D721Med (cell line): ENCODE measurements at places on chromosomes 11 and 22.
A peak's percentile ranks its signal among the peaks of the same experiment; 100 is the strongest.

- no peak for DNase-seq
These were observed 7.6 kb upstream of the LMO1 start for GRCh38 chr11:8271106-8271886.

DNA sequence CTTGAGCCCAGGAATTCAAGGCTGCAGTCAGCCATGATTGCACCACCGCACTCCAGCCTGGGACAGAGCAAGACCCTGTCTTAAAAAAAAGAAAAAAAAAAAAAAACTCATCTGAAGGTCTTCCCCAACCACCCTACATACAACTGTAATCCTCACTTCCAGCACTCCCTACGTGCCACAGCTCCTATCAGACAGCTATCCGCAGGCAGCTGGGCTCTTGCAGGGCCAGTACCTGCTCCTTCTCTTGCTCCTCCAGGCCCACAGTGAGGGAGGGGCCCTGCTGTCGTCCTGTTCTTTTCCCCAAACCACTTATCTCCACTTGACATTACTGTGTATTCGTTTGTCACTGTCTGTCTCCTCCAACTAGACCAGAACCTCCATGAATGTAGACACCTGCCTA is 156.1 kb upstream of the NECTIN1 start:
- no peak for DNase-seq

DNA sequence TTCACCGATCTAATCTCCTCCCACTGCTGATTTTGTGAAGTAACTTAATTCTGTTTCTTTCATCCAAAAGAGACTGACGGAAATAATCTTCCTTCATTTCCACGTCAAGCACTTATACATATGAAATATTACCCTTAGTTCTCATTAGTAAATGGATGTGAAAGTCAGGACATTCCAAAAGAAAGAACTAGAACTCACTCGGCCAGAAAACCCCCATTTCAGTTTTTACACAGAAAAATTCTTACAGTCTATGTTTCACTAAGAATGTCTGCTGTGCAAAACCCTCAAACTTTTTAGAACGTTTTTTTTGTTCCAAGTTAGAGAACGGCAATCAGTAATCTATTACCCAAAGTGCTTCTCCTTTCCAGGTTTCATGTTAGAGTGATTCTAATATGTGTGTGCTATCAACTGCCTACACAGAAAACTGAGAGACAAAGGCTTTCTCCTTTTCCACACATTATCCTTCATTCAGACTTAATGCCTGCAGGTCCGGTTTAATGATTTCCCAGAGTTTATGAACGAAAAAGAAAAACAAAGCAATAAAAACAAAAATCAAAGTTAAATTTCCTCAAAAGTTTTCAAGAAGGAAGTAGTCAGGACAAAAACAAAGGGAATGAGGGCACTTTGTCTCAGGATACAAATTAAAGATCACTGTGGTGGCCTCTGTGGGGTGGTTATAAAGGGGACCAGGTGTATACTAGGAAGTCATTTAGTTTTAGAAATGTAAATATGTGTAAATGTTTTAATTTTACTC is 11.3 kb upstream of the SESN3 start:
- no peak for DNase-seq

GRCh38 chr11:2302896-2303626 is 1.2 kb downstream of the TSPAN32 start:
- DNase-seq: no peak

GRCh38 chr11:90243534-90243933 is 20.7 kb upstream of the CHORDC1 start:
- DNase-seq: no peak

DNA sequence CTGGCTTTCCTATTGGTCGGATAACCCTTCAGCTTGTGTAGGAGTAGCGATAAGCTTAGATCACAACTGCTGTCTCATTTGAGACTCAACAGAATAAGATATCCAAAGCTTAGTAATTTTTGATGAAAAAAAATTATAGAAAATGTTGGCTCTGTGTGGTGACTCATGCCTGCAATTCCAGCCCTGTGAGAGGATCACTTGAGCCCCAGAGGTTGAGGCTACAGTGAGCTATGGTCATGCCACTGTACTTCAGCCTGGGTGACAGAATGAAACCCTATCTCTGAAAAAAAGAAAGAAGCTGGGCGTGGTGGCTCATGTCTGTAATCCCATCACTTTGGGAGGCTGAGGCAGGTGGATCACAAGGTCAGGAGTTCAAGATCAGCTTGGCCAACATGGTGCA is 55.6 kb upstream of the RRM1 start:
- DNase-seq: no peak

DNA sequence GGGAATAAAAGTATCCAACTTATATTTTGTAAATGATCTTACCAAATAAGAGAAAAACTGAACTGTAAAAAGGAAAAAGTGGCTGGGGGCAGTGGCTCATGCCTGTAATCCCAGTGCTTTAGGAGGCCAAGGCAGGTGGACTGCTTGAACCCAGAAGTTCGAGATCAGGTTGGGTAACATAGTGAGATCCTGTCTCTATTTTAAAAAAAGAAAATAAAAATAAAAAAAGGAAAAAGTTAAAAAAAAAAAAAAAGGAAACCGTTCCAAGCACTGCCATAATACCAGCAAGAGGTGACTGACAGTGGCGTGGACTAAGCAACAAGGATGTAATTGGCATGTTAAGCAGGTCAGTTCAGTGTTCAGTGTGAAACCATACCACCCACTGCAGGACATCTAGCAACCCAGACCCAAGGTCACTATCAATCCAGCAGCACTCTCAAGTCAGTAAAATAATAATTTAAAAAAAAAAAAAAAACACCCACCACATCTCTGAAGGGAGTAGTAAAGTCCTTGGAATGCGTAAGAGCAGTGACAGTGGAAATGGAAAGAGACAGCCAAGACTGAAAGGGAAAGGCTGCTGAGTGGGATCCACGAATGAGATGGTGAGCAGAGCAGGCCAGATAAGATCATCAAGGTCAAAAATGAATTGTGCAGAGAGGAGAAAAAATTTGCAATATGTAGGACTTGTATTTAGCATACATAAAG is 43.6 kb downstream of the MAPK1 start:
- DNase-seq: no peak

- DNase-seq: no peak
These were observed 96.6 kb upstream of the LMO1 start for GRCh38 chr11:8360086-8360828.

- DNase-seq: no peak
These were observed 71.5 kb upstream of the TTC12 start for GRCh38 chr11:113242767-113243397.

GRCh38 chr11:85590848-85591483 is 36.2 kb downstream of the DLG2 start:
- no peak for DNase-seq

GRCh38 chr22:48749555-48750227 is 1078.0 kb downstream of the BRD1 start:
- no peak for DNase-seq

- no peak for DNase-seq
These were observed 2.4 kb downstream of the MAPK1 start for GRCh38 chr22:21865041-21865440.

- no peak for DNase-seq
These were observed 59.9 kb downstream of the TRAF6 start for GRCh38 chr11:36450110-36450572.

GRCh38 chr22:22111267-22111751 is 128.7 kb upstream of the TOP3B start:
- DNase-seq: no peak

DNA sequence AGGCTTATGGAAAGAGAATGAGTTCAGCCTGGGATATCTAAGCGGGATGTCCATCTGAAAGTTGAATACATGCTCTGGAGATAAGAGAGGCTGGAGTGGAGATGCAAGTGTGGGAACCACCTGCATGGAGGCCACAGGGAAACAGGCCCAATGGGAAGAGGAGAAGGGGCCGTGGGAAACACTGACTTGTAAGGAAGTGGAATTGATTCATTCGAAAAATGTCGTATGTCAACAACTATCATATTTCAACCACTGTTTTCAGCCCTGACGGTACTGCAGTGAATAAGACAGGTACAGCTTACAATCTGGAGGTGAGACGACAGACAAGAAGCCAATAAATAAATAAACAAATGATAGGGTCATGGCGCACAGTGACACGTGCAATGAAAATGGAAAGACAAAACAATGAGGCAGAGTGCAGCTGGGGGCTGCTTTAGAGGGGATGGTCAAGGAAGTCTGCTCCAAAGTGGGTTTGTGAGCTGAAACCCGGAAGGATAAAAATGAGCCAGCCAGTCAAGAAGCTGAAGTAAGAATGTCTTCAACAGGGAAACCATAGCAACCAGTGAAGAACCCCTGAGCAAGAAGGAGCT is 35.9 kb downstream of the EFCAB6 start:
- DNase-seq: no peak

GRCh38 chr22:32801537-32802236 is at the start of gene TIMP3:
Gene TIMP3 (plus strand): TSS chr22:32801705. CDS start chr22:32802002, 297 bp downstream.
- peak; percentile 37 for DNase-seq

- no peak for DNase-seq
These were observed 85.3 kb downstream of the CACNA1I start for GRCh38 chr22:39655831-39656230.

GRCh38 chr11:44780940-44781631 is 54.3 kb downstream of the TSPAN18 start:
- DNase-seq: no peak

DNA sequence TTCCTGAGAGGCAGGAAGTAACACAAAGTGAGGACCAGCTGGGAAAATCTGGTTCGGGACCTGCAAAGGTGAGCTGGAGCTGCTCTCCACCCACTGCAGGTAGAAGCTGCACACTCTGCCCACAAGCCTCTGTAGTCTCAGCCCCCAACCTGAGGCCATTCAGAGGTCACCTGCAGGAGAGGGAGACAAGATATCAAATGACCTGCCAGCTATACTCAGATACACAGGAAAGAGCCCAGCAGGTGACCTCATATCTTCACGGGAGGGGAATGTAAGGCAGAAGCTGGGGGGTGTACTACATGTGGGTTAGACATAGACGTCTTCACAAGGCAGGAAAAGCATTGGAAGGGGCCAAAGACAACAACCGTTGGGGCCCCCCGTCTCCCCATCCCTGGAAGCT is 86.1 kb downstream of the APIP start:
- DNase-seq: no peak

DNA sequence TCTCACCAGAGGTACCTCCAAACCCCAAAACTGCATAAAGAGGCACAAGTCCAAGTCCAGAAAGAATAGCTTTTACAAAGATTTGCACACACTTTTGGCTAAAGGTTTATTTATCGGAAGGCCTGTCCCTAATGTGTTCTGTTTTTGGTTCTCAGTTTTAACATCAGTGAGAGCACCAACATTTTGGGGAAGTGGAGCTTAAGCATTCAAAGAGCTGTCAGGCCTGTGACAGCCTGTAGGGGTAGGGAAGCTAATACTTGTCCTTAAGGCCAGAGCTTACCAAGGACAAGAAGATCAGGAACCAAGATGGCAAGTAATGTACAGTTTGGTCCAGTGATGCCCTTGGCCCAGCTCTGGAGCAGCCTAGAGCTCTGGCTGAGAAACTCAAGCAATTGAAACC is 38.9 kb upstream of the SCUBE2 start:
- DNase-seq: no peak

DNA sequence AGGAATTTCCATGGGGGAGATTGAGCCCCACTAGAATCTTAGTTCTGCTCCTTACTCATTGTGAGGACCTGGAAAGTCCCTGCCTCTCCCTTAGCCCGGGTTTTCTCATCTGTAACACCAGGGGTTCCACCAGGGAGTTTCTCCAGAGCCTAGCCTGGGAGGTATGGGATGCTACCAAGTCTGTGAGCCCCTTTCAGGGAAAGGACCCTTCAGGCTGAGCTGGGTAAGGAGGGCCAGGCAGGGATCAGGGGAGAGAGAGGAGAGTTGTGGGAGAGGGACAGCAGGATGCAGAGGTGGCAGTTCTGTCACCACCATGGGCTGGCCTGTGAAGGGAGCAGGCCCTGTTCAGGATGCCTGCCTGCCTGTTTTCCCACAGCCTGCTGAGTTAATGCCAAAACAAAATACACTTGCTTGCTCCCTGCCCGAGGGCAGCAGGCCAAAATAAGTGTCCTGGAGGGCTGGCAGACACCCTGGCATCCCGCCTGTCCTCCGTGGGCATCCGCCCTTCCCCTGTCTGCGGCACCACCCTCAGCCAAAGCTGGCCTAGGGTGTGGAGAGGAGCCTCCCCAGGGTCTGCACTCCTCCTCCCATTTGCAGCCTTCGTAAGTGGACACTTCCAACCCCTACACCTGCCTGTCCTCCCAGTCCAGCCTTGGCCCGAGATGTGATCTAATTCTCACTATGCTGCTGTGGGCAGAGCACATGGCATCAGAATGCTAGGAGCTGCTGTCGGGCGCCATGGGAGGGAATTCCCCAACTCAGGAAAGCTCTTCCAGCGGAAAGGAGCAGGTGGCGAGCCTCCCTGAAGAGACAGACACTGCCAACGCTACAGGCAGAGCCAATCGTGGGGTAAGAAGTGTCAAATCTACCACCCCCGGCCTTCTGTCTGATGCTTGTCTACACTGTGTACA is 5.9 kb upstream of the FCHSD2 start:
- no peak for DNase-seq

- peak; percentile 90 for DNase-seq
These were observed 17.0 kb downstream of the P2RY6 start for GRCh38 chr11:73288873-73289707.

DNA sequence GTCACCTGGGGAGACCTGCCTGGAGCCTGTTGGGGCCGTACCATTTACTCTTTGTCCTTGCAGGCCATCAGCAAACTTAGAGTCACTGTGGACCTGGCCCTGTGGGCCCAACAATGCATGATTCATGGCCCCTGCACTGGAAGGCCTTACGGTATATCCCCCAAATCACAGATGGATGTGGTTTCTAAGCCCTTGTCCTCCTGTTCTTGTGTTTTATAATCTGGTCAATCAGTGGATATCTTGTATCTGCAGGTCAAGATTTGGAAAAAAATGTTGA is 6.2 kb downstream of the TSKU start:
- no peak for DNase-seq

DNA sequence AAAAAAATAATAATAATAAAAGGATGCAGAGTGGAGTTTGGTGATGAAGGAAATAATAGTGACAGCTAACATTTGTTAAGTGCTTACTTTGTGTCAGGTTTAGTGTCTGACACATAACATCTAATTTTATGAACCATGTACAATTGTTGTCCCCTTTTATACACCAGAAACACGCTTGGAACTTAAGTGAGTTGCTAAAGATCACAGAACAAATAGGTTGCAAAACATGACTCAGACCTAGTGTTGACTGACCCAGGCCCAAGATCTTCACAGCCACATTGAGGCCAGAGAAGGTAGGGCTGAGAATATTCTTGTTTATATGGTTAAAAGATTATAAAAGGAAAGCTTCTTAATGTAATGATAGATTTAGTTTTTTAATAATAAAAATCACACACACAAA is 25.6 kb upstream of the TMEM135 start:
- DNase-seq: no peak

DNA sequence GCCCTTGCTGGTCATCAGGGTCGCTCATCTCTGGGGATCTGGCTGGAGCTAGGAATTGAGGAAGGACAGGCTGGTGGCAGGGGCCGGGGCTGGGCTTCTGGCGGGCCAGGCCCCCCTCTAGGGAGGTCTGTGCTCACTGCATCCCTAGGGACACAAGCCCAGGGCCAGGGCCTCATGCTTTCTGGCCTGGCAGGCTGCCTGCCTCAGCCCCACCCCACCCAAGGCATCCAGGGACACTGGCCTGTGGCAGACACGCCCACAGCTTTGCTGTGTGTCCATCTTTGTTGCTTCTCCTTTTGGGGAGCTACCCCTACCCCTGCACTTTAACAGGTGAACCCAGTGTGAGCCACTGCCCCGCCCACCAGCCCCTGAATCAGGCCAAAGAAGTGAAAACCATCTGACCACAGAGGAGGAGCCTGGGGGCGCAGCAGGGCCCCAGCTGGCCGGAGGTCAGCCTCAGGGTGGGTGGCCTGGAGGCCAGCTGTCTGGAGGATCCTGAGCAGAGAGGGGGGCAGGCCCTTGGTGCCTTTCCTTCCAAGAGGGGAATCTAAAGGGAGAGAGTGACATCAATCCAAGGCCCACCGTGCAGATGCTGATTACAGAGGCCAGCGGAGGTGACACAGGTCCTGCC is 26.8 kb upstream of the CELSR1 start:
- no peak for DNase-seq
